ENCODE measurements at places on chromosomes 5 and 9.

DNA sequence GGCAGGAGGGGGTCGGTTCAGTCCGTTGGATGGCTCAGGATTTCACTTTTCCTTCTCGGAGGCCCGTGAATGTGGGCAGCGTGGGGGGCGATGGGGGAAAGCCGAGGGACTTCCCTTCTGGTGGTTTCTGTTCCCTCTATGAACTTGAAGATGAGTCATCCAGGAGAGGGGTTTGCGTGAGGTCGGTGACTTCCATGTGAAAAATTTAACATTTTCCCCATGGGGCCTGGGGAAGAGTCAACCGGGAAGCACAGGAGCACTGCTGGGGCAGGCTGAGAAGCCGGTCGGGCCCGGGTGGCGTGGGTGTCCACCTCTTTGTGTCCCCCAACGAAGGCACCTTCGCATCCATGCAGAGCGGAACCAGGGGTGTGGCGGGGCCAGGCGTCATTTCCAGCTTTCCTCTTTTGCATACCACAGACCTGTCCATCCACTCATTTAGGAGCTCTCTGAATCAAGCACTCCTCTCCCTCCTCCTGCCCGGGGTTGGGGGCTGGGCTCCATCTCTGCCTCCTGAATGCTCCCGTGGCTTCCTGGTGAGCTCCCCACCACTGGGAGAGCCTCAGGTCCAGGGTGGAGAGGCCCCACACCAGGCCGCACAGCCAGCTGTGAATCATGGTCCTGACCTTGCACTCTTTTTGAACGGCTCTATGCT, 68.4 kb downstream of the ANKRD33B start:
- DNase-seq, result peak; percentile 73

DNA sequence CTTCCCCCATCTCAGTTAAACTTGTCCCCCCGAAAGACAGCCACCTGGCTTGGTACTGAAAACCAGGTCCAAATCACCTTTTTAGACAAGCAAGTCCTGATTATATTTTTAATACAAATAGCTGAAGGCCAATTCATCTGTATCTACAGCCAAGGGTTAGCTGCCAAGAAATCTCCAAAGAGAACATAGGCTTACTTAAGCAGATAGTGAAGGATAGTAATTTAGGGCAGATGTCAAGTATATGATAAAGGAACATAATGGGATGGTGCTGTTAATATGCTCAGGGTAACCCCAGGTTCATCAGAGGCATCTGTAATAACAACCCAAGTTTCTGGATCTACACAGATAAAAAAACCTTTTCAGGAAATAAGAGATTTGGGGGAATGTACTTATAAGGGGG, 133.0 kb downstream of the EBF1 start:
- DNase-seq, result no peak

- DNase-seq, result no peak
Observed at GRCh38 chr5:64457846-64458245, 48.0 kb upstream of the RGS7BP start.

DNA sequence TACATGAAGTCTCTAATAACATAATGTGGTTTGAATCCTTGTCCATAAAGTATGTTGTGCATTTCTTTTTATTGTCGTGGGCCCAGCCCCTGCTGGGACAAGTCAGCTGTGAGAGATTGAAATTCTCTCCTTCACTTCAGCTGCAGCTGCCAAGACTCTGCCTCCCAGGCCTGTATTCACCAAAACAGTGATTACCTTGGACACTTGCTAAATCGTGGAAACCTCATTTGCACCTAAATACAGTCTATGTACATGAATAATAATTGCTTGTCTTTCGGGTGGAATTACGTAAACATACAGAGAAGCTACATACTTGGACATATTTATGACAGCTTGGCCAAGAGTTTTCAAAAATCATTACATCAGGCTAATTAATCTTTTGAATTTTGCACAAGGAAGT, 898.5 kb upstream of the SEMA6A start:
- no peak for DNase-seq

GRCh38 chr9:27476870-27477515, 47.1 kb upstream of the IFNK start:
- DNase-seq, result no peak

DNA sequence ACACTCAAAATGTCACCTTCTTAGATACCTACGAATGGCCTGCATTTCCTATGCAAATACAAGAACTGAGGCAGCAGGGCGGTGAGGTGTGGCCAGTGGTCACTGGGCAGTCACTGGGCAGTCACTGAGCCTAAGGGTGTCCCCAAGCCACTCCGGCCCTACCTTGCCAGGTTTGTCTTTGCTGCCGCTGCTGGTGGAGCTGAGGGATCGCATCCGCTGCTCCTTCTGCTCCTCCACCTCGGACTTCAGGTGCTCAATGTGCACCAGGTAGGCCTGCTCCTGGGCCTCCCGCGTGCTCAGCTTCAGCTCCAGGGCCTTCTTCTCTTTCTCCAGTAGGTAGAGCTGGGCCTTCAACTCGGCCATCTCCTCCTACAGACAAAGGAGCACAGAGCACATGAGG, 72.3 kb downstream of the DCP2 start:
- DNase-seq, result no peak

- DNase-seq, result no peak
Observed at GRCh38 chr5:167402671-167403070, 888.8 kb upstream of the WWC1 start.

- DNase-seq, result no peak
Observed at GRCh38 chr5:95113489-95113888, 171.4 kb downstream of the MCTP1 start.

DNA sequence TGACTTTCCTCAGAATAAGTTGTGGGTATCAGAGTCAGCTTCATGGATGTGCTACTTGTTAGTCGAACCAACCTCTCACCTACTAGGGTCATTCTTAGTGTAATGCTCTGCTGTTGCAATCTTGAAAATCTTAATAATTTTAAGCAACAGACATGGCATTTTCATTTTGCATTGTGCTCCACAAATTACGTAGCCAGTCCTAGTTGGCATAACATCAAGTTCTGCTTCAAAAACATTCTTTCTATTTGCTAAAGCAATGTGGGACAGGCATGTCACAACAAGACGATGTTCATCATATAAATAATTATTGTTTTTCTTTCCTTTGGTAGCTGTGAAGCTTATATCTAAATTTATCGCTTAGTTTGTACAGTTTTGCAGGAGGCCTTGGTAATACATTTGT, 39.3 kb upstream of the CDH12 start:
- no peak for DNase-seq

GRCh38 chr9:97406620-97407177, 5.2 kb upstream of the TDRD7 start:
- no peak for DNase-seq

DNA sequence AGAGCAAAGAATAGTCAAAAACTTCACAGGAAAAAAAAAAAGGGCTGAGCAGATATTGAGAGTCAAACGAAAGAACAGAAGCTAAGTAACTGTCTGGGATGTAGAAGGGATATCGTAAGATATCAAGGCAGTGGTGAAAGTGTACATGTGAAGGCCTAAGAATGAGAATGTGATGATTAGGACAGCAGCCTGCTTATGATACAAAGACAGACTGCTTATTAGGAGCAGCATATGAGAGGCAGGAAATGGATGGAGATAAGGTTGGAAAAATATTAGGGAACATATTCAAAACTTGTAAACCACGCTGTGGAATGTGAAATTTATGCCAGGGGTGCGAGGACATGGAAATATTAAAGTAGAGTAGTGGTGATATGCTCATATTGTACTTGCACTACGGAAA, 133.1 kb upstream of the FAM174A start:
- no peak for DNase-seq

GRCh38 chr9:34995670-34996060, 6.1 kb downstream of the DNAJB5 start:
- no peak for DNase-seq

- DNase-seq, result no peak
Observed at GRCh38 chr5:180632768-180633167, 16.6 kb downstream of the FLT4 start.

GRCh38 chr5:114018186-114018585, 343.7 kb upstream of the KCNN2 start:
- DNase-seq, result no peak

DNA sequence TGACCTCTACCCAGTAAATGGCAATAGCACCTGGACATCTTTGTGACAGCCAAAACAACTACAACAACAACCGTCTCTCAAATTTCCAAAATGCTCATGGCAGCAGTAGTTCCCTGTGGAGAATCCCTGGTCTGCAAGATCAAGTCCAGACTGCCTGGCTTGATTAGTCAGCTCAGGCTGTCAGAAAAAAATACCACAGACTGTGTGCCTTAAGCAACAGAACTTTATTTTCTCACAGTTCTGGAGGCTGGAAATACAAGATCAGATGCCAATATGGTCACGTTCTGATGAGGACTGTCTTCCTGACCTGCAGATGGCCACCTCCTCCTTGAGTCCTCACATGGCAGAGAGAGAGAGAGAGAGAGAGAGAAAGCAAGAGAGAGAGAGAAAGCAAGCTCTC, 52.3 kb upstream of the MOCS2 start:
- no peak for DNase-seq

DNA sequence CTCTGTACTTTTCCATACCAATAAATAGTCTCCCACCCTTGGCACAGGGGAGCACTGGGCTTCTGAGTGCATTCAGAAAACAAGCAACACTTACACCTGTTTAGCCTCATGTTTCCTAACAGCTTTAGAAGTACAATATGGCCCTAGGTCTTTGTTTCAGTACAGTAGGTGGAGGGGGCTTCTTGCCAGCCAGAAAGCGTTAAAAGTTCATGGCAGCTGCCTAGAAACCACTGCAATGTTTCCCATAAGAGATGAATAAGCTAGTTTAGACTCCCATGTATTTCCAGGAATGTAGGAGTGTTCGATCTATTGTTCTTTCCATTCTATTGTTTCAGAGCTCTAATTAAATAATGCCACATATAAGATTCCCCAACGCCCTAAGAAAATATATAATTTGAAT, 444.8 kb downstream of the ARHGEF28 start:
- no peak for DNase-seq

All from activated CD8-positive, alpha-beta T cell treated with anti-CD3 and anti-CD28 coated beads for 36 hours (primary cell).